ENCODE measurements at places on chromosomes 3 and 15. TPM values are rescaled to one million over a fixed set of nuclear protein-coding genes. Genes with fewer than 3 reads are reported as not detected.
A peak's percentile ranks its signal among the peaks of the same experiment; 100 is the strongest.

DNA sequence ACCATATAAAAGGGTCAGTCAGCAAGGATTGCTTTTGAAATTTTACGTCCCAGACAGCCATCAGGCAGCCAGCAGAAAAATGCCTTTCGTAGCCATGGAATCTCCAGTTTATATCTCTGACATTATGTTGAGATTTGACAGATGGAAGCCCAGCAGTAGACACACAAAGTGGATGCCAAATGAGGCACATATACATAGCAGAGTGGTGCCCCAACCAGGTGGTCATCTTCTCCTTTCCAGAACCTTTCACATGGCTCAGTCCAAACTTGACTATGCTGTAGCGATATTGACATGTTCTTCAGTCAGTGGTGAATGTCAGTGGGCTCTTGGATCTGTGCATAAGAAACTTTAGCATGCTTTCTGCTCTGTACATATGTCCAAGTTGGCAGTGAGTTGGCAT lies 123.3 kb upstream of the GBE1 start:
- no peaks in the 10 kb centered on the region for H3K4me1 ChIP-seq
- H3K27ac ChIP-seq, result no peak overlapping the region
- no peaks in the 10 kb centered on the region for H3K36me3 ChIP-seq
- DNase-seq, result no peak
- H3K4me3 ChIP-seq, result no peak overlapping the region
- H3K27me3 ChIP-seq, result no peaks in the 10 kb centered on the region

DNA sequence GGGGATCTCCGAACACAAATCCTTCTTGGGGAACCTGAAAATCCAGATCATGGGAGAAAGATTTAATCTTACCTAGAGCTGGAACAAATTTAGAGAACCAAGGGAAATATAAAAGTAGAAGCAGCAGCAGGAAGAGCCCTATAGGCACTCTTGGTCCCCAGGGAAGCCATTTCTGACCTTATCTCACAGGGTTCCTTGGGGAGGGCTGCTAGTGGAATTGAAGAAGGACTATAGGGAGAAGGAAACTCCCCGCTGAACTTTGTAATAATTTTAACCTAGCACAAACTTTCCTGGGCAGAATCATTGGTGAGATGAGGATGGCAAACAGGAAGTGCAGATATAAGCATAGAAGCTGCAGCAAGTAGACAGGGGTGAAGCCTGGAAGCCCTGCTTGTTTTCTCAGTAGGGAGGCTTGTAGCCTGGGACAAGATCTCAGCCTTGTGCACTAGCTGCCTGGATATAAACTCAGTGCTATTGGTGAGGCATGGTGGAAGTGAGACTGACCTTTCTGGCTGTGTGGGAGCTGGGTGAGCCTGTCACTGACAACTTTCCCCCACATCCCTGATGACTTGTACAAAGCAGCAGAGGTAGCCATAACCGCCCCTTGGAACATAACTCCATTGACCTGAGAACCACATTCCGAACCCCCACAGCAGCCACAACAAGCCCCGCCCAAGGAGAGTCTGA lies 343.0 kb upstream of the TGFBR2 start:
- peaks cover 29% of the 10 kb centered on the region for H3K4me1 ChIP-seq
- no peaks in the 10 kb centered on the region for H3K36me3 ChIP-seq
- H3K27me3 ChIP-seq, result no peaks in the 10 kb centered on the region

DNA sequence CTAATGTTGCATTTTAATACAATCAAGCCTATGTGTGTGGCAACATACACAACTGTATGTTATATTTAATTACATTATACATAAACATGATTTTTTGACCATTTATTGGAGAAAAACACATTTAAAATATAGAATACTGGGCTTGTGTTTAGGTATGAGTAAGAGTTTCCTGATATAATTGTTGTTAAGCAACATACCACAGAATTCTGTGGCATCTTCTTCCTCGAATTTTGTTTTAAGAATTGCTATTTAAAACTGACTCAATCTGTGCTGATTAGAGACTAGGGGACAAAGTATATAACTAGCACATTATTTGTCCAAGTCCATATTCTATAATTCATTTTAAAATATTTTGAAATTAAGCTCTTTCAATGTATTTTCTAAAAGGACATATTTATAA lies 376.8 kb upstream of the THBS1 start:
- no peaks in the 10 kb centered on the region for H3K36me3 ChIP-seq
- no peak for DNase-seq
- no peak overlapping the region for H3K27ac ChIP-seq

DNA sequence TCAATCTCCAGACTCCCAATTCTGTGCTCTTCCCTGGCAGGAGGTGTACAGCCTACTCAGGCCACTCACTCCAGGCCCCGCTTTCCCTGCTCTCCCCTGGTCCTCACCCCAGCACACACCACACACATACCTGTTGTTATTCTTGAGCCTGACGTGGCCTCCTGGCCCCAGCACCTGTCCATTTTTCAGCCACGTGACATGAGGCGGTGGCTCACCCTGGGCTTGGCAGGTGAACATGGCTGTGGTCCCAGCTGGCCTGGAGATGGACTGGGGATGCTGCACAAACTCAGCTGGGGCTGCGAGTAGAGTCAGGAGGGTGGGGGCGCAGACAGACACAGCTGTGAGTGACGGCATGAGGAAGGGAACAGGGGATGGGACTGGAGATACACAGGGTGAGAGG lies 27.3 kb downstream of the RNU5B-1 start:
- DNase-seq, result no peak
- H3K4me1 ChIP-seq, result no peaks in the 10 kb centered on the region
- H3K36me3 ChIP-seq, result peaks cover 1% of the 10 kb centered on the region
- H3K27me3 ChIP-seq, result no peaks in the 10 kb centered on the region
- no peak overlapping the region for H3K27ac ChIP-seq

GRCh38 chr3:188421836-188422540 lies 268.0 kb downstream of the LPP start:
- no peak overlapping the region for H3K27ac ChIP-seq
- H3K4me1 ChIP-seq, result no peaks in the 10 kb centered on the region
- H3K27me3 ChIP-seq, result no peaks in the 10 kb centered on the region
- H3K36me3 ChIP-seq, result no peaks in the 10 kb centered on the region

GRCh38 chr3:186760141-186760833 lies 23.1 kb upstream of the EIF4A2 start:
- no peak overlapping the region for H3K4me3 ChIP-seq
- peak; percentile 56 for DNase-seq
- no peaks in the 10 kb centered on the region for H3K36me3 ChIP-seq

DNA sequence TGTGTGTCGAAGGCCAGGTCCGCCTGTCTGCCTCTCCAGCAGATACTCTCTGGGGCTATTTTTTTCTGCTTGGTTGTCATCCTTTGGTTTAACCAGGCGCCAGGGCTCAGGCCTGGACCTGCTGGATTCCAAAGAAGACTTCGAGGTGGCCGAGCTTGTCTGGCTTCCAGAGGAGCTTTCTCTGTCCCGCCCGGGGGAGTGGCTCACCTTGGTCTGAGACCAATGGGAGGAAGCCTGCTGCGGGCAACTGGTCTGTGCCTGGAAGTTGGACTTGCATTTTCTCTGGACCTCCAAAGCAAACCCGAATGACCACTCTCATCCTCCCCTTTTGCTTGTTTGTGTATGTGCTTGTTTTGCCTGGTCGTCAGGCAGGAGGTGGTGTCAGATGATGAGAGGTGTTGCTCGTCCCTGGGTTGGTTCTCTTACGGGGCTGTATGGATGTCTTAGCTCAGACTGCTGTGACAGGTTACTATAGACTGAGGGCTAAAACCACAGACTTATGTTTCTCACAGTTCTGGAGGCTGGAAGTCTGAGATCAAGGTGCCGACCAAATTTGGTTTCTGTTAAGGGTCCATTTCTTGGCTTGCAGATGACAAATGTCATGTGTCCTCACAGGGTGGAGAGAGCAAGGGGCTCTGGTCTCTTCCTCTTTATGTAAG lies 19.3 kb downstream of the IGF1R start:
- peak overlapping the region; percentile 35 for H3K27ac ChIP-seq
- peaks cover 43% of the 10 kb centered on the region for H3K4me1 ChIP-seq
- peak; percentile 16 for DNase-seq
- H3K4me3 ChIP-seq, result no peak overlapping the region
- H3K27me3 ChIP-seq, result no peaks in the 10 kb centered on the region
- H3K36me3 ChIP-seq, result no peaks in the 10 kb centered on the region

- H3K27me3 ChIP-seq, result no peaks in the 10 kb centered on the region
- no peaks in the 10 kb centered on the region for H3K4me1 ChIP-seq
- H3K4me3 ChIP-seq, result no peak overlapping the region
- no peaks in the 10 kb centered on the region for H3K36me3 ChIP-seq
- H3K27ac ChIP-seq, result no peak overlapping the region
These were observed 62.6 kb downstream of the SLC7A14 start for GRCh38 chr3:170523248-170523647.

- peak; percentile 83 for DNase-seq
- peaks cover 3% of the 10 kb centered on the region for H3K4me1 ChIP-seq
- H3K27ac ChIP-seq, result peak within 1 kb of the TSS; percentile 10
- 0 out of 2 replicates have a peak, but pooled peaks cover 2% of the 10 kb centered on the region for H3K36me3 ChIP-seq
These were observed at the start of gene ZMYND10 for GRCh38 chr3:50345586-50346234. Gene ZMYND10, minus strand, starts transcription at chr3:50345732. Its CDS starts 153 bp downstream, at chr3:50345579.

DNA sequence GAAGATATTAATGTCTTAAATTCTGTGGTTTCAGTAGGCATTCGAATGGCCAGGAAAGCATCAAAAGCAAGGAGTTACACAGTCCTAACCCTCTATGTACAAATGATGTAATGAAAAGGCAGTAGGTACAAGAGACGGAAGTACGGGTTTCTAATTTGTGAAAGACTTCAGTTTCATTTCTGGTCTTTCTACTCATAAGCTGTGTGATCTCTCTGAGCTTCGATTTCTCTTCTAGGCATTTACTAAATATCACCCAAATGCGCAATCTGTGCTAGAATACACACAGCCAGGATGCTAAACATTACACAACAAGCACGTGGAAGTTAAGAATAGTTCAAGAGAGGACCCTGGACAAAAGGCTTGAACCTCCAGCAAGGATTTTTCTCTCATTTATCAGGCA lies 17.9 kb upstream of the STIMATE start:
- peaks cover 2% of the 10 kb centered on the region for H3K36me3 ChIP-seq
- no peaks in the 10 kb centered on the region for H3K27me3 ChIP-seq
- H3K4me1 ChIP-seq, result no peaks in the 10 kb centered on the region
- no peak overlapping the region for H3K27ac ChIP-seq
- DNase-seq, result no peak

DNA sequence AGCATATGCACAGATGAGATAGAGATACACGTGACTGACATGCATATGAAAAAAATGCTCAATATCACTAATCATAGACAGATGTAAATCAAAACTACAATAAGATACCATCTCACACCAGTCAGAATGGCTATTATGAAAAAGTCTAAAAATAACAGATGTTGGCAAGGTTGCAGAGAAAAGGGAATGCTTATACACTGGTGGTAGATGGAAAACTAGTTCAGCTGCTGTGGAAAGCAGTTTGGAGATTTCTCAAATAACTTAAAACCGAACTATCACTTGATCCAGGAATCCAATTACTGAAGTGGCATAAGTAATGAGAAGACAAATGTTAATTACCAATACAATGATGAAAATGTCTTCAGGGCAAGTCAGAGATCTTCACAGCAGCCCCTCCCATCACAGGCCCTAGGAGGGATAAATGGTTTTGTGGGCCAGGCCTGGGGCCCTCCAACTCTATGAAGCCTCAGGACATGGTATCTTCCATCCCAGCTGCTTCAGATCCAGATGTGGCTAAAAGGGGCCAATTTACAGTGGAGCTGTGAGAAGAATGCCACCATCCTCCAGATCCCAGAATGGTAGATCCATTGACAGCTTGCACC lies 71.4 kb upstream of the PLSCR4 start:
- H3K36me3 ChIP-seq, result no peaks in the 10 kb centered on the region
- H3K27ac ChIP-seq, result no peak overlapping the region
- H3K4me1 ChIP-seq, result no peaks in the 10 kb centered on the region
- DNase-seq, result no peak
- H3K27me3 ChIP-seq, result no peaks in the 10 kb centered on the region
- H3K4me3 ChIP-seq, result no peak overlapping the region

- no peaks in the 10 kb centered on the region for H3K27me3 ChIP-seq
- H3K36me3 ChIP-seq, result no peaks in the 10 kb centered on the region
- H3K4me1 ChIP-seq, result peaks cover 17% of the 10 kb centered on the region
- H3K27ac ChIP-seq, result peak overlapping the region; percentile 87
- peak; percentile 46 for DNase-seq
- no peak overlapping the region for H3K4me3 ChIP-seq
These were observed 98.1 kb downstream of the SSR3 start for GRCh38 chr3:156456771-156457224.

- H3K4me1 ChIP-seq, result no peaks in the 10 kb centered on the region
- H3K27me3 ChIP-seq, result no peaks in the 10 kb centered on the region
- no peak overlapping the region for H3K27ac ChIP-seq
- H3K36me3 ChIP-seq, result no peaks in the 10 kb centered on the region
- H3K4me3 ChIP-seq, result no peak overlapping the region
These were observed 43.6 kb downstream of the FOXB1 start for GRCh38 chr15:60047701-60048100.

GRCh38 chr3:136925425-136926190 lies 32.2 kb upstream of the IL20RB start:
- no peaks in the 10 kb centered on the region for H3K36me3 ChIP-seq
- H3K4me1 ChIP-seq, result no peaks in the 10 kb centered on the region
- H3K27me3 ChIP-seq, result no peaks in the 10 kb centered on the region
- no peak overlapping the region for H3K27ac ChIP-seq

DNA sequence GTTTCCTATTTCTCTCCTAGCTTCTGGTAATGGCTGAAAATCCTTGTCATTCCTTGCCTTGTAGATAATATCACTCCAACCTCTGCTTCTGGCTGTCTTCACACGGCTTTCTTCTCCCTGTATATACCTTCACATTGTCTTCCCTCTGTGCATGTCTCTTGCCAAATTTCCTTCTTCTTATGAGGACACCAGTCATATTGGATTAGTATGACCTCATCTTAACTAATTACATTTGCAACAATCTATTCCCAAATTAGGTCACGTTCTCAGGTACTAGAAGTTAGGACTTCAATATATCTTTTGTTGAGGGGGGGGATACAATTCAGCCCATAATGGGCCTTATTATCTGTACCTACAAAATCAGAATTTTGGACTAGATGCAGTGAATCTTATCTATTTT lies 417.4 kb downstream of the PLCL2 start:
- H3K36me3 ChIP-seq, result no peaks in the 10 kb centered on the region
- no peaks in the 10 kb centered on the region for H3K27me3 ChIP-seq
- H3K27ac ChIP-seq, result no peak overlapping the region
- no peak for DNase-seq
- no peaks in the 10 kb centered on the region for H3K4me1 ChIP-seq

- DNase-seq, result no peak
- no peaks in the 10 kb centered on the region for H3K36me3 ChIP-seq
- H3K27me3 ChIP-seq, result no peaks in the 10 kb centered on the region
- no peak overlapping the region for H3K27ac ChIP-seq
These were observed 31.4 kb upstream of the FAN1 start for GRCh38 chr15:30872341-30872748.

- H3K4me3 ChIP-seq, result no peak overlapping the region
- no peak overlapping the region for H3K27ac ChIP-seq
- H3K36me3 ChIP-seq, result no peaks in the 10 kb centered on the region
- no peak for DNase-seq
- H3K4me1 ChIP-seq, result no peaks in the 10 kb centered on the region
These were observed 25.8 kb downstream of the LRTM1 start for GRCh38 chr3:54901906-54902685.

CFAP100 gene
- not detected for total RNA-seq

CPEB1 gene
- total RNA-seq, result 0.82 TPM

PLSCR5 gene
- total RNA-seq, result not detected

REC114 gene
- total RNA-seq, result not detected

PAK6 gene
- 20.7 TPM for total RNA-seq

GPR27 gene
- 0.39 TPM for total RNA-seq

FANCD2OS gene
- total RNA-seq, result not detected

XIRP1 gene
- total RNA-seq, result not detected

SLC2A2 gene
- total RNA-seq, result 4.0 TPM

ITIH1 gene
- total RNA-seq, result not detected

TGM4 gene
- total RNA-seq, result not detected

CAMKV gene
- total RNA-seq, result 15.6 TPM
